ENCODE measurements at places on chromosomes 5 and 9.

DNA sequence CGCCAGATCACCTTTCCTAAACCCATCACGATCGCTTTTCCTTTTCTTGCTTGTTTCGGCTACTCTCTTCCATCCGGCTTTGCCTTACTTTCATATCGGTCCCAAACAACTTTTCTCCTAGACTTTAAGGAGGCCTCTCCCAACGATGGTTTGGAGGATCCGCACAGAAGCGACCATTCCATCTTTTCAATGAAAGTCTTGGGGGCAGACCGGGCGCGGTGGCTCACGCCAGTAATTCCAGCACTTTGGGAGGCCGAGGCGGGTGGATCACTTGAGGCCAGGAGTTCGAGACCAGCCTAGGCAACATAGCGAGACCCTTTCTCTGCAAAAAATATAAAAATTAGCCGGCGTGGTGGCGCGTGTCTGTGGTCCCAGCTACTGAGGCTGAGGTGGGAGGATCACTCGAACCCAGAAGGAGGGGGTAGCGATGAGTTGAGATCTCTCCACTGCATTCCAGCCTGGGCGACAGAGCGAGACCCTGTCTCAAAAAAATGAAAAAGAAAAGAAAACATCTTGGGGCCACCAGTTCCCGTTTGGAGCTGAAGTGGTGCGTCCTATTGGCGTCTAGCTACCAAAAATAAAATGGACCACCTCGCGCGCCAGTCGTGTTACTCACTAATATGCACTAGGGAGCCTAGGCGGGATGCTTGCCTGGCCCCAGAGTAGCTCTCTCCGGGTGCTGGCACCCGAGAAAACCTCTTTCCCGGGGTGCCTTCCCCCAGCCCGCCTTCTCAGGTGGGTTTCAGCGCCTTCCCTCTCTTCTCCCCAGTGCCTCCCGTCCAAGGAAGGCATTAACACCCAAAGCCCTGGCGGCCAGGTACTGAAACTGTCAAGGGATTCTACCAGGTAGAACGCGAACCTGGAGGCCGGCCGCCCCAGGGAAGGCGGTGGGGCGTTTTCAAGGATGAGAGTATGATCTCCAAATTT is 800 bp upstream of the AP3B1 start:
- DNase-seq = peak; percentile 5

DNA sequence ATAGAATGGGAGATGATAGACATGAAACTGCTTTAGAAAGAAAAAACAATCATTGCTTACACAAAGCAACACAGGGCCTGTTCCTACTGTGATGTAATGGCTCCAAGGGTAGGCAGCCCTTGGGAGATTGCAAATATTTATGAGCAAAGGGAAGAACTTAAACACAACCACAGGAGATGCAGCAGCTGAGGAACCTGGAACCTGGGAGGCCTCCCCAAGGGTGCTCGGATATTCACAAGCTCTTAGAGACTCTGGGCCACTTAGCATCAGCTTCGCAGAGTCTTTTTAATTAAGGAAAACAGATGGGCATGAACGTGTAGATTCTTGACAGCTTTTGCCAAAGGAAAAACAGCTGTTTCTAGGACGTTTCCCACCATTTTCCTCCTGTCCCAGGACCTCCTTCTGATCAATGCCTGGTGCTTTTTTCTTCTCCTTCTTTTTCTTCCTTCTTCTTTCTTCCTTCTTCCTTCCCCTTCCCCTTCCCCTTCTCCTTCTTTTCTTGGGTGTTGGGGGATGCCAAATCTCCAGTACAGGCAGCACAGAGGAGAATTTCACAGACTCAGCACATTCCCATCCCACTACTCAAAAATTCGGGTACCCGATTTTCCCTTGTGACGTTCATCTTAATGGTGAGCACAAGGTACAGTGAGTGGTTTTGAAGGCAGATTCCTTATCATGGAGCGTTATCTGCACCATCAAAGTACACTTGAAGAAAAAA is 28.1 kb upstream of the TCF7 start:
- DNase-seq = no peak

GRCh38 chr9:94937214-94937903 is 210.9 kb downstream of the AOPEP start:
- peak; percentile 52 for DNase-seq

- no peak for DNase-seq
These were observed 43.3 kb upstream of the SSBP2 start for GRCh38 chr5:81794226-81794625.

DNA sequence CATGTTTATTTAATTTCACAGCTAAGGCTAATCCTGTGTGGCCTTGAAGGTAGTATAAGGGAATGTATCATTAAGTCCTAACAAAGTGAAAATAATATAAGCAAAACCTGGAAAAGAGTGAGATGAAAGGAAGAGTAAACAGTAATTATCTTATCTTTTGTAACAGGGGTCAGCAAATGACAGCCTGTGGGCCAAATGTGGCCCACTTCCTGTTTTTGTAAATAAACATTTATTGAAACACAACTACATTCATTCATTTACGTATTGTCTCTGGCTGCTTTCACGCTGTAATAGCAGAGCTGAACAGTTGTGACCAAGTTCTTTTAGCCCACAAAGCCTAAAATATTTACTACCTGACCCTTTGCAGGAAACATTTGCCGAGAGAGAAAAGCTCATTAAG is 78.4 kb upstream of the HTR4 start:
- DNase-seq = no peak

DNA sequence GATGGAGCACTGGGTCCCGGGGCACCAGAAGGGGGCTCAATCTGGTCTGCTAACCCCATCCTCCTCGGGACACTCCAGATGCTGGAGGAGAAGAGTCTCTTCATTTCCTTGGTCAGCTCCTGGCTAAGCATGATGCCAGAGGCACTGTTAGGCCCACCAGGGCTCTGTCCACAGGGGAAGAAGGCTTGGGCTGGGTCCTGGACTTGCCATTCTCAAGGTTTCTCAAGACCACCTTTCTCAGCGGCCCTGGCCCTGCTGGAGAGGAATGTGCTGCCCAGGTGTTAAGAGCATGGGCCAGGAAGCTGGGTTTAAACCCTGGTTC is 7.9 kb downstream of the SH2D3C start:
- DNase-seq = peak; percentile 39

DNA sequence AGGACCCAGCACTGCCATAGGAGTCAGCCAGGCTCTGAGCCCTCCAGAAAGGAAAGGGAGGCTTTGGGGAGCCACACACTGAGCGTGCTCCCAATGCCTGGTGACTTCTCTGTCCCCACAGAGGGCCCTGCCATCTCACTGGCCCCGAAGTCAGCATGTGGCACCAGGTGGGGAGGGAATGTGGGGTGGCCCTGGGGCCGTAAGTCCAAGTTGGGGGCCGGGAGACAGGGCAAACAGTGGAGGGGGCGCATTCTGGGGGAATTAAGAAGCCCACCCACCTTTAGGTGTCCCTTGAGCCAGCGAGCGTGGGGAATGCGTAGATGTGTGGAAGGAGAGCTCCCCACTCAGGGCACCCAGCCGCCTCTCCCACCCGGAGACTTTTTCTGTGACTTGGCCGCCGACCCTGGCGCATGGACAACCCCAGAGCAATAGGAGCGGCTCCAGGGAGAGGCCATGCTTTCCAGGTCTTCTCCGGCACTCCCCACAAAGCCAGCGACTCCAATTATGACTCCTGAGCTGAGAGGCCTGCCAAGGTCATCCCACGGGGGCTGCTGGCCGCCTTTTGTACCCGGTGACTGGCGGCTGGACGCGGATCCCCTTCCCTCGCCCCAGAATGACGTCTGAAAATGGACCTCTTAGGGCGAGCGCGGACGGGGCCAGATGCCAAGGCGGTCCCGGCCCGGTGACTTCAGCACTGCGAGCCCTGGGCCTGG is 9.8 kb downstream of the IRX1 start:
- DNase-seq = no peak

DNA sequence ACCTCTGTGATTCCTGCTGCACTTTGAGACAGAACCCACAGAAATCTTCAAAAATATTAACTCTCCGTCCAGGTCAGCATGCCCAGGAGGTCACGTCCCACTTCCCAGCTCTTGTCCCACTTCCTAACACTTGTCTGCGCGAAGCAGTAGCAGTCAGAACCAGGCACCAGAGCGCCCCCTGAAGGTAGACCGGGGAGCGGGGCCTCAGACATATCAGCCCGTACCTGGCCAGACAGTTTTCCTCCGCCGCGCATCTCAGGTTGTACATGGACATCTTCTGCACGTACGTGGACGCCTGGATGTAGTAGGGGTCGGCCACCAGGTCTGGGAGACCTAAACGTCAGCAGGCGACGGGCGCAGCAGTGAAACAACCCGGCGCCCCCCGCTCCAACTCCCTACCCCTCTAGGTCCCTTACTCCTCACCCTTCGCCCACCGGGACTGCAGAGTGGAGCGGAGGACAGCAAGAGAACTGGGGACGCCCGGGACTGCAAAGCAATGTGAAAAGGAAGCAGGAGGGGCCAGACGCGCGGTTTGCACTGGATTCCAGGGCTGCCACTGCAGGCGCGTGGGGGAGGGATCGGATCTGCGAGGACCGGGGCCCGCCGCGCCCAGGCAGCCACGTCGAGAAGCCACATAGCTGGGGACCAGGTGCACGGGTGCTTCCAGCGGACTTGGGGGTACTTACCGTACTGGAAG is 1.2 kb downstream of the LOX start:
- DNase-seq = peak; percentile 80

DNA sequence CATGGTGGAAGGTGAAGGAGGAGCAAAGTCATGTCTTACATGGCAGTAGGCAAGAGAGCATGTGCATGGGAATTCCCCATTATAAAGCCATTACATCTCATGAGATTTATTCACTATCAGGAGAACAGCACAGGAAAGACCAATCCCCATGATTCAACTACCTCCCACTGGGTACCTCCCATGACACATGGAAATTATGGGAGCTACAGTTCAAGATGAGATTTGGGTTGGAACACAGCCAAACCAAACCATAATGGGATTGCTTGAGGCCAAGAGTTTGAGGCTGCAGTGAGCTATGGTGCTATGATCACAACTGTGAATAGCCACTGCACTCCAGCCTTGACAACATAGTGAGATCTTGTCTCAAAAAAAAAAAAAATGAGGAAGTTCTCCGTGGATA is 581.8 kb downstream of the TAF11L14 start:
- no peak for DNase-seq

GRCh38 chr5:39107350-39107749 is 33.2 kb upstream of the RICTOR start:
- no peak for DNase-seq

DNA sequence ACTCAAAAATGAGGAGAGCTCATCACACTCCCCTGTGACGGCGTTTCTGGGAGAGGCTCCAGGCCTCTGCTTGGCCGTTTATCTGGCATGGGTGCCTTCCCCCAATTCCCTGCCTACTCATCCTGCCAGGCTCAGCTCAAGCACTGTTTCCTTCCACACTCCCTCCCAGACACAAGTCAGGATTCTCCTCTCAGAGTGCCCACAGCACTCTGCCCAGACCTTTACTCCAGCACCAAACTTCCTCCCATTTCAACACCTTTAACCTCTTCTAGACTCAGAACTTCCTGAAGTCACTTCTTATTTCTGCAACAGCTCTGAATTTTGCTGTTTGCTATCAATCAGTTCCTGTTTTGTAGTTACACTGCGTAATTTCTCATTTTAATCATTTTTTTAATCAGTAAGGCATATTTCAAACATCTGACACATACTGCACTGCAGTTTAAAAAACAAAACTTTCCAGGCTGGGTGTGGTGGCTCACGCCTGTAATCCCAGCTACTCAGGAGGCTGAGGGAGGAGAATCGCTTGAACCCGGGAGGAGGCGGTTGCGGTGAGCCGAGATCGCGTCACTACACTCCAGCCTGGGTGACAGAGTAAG is 16.0 kb downstream of the TRMO start:
- DNase-seq = no peak

- no peak for DNase-seq
These were observed 40.7 kb downstream of the AHRR start for GRCh38 chr5:362189-362588.

DNA sequence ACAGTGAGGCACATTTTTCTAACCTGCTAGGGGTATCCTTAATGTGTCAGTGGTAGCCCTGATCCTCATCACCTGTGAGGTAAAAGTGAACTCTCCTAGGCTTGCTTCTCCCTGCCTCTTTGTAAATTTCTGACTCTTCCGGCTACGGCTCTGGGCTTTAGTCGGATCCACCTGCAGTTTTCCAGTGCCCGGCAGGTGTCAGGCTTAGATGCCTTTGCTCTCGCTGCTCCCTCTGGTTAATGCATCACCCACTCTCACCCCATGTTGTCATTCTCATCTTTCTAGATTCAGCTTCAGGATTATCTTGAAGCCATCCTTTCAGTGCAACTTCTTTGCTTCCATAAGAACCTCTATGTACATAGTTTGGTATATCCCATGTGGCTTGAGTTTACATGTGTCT is 3.6 kb downstream of the CEP78 start:
- DNase-seq = peak; percentile 35

DNA sequence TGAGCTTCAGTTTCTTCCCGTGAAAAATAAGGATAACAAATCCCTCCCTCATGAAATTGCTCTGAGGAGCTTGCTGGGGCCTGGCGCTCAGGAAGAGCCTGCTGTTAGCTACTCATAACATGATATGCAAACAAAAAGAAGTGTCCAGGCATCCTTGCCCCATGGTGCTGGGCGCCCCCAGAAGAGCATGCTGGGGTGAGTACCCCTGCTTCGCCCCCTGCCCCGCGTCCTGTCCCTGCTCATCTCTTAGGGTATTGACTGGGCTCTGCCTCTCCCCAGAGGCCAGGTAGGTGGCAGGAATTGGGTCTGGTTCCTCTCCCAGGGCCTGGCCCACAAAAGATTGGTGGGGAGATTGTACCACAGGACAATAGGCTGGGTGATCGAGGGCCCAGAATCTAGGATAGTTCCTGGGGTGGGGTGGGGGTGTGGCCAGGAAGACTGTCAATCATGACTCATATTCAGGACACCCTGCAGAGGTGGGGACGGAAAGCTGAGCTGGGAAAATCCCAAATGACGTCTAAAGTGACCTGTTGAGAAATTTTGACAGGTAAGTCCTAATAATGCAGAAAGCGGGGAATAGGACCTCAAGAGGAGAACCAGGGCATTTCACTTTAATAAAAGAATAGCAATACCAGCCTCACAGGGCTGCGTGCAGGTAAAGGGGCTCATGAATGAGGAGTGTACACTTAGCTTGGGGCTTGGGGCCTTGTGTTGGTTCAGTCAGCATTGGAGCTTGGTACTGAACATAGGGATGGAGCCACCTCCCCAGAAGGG is 8.9 kb downstream of the PITX1 start:
- no peak for DNase-seq

DNA sequence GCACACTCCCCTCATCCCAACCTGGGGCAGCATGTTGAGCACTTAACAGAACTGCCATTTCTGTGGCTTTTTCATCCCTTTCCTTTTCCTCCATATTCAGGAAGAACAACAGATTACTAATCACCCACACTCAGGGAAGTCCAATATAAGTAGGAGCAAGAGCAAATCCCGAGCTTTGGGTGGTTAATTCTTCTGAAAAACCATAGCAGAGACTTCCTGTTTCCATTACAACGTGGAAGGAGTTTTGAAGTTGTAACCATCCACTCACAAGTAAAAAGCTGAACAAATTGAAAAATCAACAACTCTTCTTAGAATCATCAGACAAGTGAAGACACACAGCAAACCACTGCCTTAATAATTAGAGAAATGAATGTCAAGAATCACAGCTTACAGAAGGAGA is 8.2 kb downstream of the CTSL start:
- peak; percentile 11 for DNase-seq

Data from lung microvascular endothelial cell (primary cell).